Fibroblast of skin of right quadriceps (primary cell): ENCODE measurements at places on chromosomes 1 and 21.

DNA sequence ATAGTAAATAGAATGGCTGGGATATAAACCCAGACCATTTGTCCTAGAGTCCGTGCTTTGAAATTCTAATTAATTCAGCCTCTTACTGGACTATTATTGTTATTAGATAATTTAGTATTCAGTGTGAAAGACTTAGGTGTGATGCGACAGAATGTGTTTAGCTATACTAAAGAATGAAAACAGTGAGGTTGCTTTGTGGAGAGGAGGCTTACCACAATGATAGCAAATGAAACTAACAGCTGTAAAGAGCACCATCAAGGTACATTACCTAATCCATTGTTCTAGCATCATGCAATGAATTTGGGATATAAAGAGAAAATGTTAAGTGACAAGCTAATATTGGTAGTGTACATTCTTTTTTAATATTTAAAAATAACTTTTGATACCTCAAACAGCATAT is 911.1 kb downstream of the KCNT2 start:
- DNase-seq = no peak

GRCh38 chr1:177525176-177525575 is 354.4 kb downstream of the BRINP2 start:
- DNase-seq = no peak

DNA sequence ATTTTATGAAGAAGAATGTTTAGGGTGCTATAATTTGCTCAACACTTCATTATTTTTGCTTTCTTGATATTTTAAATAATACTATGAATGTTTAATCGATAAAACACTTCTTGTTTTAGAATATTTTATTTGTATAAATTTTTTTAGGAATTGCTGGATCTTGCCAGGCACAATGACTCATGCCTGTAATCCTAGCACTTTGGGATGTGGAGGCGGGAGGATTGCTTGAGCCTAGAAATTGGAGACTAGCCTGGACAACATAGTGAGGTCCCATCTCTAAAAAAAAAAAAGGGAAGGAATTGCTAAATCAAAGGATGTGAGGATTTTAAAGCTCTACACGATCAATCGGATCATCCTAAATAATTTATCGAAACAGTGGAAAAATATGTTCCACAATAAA is 17.6 kb downstream of the RNF11 start:
- DNase-seq = no peak

DNA sequence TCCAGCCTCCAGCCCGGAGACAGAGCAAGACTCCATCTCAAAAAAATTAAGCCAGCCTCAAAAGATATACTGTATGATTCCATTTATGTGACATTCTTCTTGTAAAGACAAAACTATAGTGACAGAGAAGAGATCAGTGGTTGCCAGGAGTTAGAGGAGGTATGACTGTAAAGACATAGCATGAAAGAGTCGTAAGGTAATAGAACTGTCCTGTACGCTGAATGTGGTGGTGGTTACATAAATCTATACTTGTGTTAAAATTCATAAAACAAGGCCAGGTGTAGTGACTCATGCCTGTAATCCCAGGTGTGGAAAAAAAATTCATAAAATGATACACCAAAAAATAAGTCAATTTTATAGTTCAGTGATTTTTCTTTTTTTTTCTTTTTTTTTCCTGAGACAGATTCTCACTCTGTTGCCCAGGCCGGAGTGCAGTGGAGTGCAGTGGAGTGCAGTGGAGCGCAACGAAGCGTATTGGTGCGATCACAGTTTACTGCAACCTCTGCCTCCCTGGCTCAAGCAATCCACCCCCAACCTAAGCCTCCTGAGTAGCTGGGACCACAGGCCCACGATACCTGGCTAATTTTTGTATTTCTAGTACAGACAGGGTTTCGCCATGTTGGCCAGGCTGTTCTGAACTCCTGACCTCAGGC is 84.9 kb upstream of the CXADR start:
- no peak for DNase-seq

DNA sequence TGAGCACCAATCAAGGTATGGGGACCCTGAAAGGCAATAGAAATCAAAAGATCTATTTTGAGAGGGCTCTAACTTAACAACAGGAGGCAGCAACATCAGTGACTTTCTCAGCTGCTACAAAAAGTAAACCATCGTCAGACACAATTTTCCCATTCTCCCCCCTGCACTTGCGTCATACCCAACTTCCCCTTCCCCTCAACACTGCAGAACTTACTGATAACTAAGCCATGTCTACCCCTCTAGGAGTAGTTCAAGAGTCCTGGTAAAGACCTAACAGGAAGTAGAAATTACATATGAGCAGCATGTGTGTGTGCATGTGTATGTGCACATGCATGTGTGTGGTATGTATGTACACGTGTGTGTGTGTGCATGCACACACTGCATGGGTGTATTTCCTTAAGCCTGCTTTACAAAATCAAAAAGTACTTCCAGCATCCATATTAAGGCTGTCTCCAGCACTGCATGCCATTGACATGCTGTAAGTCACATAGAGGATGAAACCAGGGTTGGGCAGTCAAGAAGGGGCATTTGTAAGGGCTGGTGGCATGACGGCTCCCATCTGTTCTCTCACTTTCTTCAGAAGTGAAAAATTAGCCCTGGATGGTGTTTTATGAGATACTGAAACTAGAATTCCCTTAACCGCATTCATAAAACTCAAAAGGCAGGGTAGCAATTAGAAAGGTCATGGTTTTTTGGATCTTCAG is 460.1 kb upstream of the RUNX1 start:
- no peak for DNase-seq

GRCh38 chr1:7616076-7616832 is 154.8 kb upstream of the VAMP3 start:
- DNase-seq = peak; percentile 37

- peak; percentile 52 for DNase-seq
Measured at GRCh38 chr1:204258213-204259115, 44.7 kb upstream of the GOLT1A start.

GRCh38 chr1:221916176-221916575 is 174.3 kb upstream of the DUSP10 start:
- no peak for DNase-seq

- no peak for DNase-seq
Measured at GRCh38 chr1:175118375-175119367, 51.0 kb downstream of the TNN start.

DNA sequence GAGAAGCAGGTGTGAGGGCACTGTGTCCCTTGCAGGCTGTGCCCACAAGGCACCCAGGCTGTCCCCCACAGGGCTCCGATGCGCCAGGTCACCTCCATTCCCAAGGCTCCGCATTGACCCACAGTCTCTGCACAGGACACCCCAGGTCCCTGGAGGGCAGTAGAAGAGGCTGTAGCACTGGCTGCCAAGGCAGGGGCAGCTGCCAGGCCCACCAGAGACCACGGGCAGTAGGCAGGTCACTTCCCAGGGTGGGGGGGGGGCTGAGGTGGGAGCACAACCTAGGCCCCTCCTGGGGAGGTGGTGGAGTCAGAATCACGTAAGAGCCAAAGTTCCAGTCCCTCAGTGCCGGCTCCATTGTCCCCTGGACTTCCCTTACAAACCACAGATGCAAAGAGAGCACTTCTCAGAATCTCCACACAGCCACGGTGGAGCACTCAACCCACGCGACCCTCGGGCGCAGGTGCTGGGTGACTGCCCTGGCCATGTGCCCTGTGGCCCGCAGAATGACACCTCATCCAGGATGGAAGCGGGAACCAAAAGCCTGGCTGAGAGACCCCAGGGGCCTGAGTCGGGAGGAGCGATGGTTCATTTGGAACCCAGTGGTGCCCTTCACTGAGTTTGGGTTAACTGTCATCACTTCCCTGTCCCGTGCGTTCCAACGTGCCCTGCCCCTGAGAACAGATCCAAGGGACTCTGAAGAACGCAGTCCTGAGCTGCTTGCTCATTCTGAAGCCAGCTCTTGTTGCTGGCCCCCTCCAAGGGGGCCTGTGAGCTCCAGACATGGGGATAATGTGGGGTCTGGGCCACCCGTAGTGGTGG is 69.7 kb upstream of the PDE9A start:
- DNase-seq = no peak

- DNase-seq = no peak
Measured at GRCh38 chr1:19040010-19040680, 83.7 kb upstream of the IFFO2 start.

DNA sequence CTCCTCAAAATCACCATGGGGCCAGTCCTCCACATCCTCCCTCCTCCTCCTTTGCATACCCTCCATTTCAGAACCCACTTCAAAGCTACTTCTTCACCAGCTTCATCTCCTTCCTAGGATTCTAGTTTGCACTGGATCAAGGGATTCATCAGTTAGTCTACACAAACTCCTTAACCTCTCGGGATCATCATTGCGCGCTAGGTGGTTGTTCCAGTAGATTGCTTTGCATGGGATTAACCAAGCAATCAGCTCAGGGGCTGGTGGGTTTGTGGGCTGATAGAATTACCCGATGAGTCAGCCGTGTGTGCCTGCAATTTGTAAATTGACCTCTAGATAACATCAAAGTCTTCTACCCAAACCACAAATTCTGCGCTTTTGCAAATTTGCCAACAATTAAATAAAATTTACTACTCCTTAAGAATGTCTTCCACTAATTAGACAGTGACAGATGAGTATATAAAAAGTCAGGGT is 7.7 kb downstream of the KANK4 start:
- DNase-seq = peak; percentile 42

DNA sequence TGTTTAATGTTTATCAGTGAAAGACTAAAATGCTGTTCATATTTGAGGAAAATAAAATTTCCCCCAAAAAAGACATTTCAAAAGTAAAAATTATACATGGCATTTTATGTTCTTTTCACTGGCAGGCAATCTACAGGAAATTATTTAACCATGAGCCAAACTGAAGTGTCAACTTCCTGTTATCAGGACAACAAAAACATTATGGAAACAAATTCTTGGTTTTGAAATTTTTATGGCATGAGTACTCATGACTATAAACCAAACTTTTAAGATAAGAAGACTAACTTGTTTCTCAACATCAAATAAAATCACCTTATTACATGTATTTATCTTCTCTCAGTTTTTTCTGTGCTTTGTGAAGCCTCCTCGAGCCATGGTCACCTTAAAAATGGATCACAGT is 698.6 kb downstream of the LTN1 start:
- DNase-seq = peak; percentile 42

DNA sequence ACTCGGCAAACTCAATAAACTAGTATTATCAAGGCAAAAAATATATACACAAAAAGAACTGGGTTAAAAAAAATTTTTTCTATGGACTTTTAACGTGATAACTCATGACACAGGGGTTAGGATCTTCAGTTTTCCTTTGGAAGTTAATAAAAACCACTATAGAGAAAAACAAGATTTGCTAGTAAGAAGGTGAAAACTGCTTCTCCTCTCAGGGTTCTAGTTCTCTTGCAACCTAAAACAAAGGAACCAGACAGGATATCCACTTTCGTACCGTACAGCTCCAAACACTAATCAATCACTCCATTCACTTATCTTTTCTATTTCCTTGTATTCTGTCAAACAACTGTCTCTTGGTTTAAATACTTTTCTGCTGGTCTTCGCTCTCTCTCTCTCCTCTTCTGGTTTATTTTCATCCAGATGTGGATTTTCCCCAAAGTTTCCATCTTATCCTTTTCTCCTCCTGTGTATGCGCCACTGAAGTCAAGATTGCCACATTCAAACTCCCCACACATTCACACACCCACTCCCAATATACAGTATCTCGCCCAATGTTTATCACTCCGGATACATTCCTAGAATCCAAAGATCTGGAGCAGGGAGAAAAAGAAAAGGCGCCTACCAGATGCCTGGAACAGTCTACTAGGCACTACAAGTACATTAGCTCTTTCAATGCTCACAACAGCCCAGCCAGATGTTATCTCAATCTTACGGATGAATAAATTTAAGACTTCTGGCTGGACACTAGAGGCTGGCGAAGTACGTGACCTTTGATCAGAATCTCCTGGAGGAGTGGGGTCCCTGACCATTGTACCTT is 775 bp upstream of the PRPF38B start:
- DNase-seq = no peak

DNA sequence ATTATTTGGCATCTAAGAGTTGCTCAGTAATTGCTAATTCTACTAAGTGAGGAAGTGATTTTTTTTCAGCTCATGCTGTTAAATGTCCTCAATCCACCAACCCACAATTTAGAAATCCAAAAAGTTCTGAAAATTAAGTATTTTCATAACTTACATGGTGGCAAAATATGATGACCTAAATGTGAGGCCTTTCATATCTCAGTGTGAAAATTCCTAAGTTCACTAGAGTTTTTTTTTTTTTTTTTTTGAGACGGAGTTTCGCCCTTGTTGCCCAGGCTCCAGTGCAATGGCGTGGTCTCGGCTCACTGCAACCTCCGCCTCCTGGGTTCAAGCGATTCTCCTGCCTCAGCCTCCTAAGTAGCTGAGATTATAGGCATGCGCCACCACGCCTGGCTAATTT is 5.6 kb downstream of the NUCKS1 start:
- no peak for DNase-seq

GRCh38 chr21:33518899-33519298 is 23.0 kb downstream of the GART start:
- DNase-seq = no peak

DNA sequence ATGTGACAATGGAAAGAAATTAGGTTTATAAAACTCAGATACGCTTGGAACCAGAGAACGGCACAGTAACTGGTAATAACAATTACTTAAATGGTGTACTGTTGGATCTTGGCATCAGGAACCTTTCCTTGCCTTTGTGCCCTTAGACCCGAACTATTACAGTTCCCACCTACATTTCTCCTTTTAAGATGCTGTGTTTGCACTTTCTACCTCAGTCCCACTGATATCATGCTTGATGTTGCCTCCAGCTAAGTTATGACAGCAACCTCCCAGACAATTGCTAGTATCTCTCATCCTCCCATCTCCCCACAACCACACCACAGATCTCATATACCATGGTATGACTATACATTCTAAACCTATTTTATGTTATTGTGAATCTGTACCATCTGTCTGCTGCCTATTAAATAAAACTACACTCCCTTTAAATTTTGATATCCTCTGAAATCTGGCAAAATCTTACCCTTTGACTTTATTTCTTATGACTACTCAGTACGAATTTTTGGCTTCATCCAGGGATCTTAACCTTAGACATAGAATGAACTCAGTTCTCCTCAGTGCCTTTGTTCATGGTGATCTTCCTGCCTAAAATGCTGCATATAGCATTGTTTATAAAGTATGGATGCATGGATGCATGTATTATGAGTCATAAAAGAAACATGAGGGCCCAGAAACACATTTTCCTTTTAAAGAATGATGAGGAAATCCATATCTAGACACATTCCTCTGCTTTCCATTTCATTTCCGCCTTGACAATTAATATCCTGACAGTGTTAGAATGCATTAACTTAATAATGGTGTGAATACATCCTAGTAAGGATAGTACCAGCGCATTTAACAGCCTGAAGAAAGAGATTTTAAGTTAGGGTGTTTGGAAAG is 64.1 kb downstream of the LRRC8D start:
- peak; percentile 71 for DNase-seq

- no peak for DNase-seq
Measured at GRCh38 chr1:90201467-90202358, 206.8 kb downstream of the ZNF326 start.

GRCh38 chr1:69535490-69535889 is 32.2 kb upstream of the LRRC7 start:
- DNase-seq = no peak
